ENCODE measurements at places on chromosomes 6 and 20.

GRCh38 chr6:137188855-137189254 is 15.4 kb upstream of the IL22RA2 start:
- peaks cover 18% of the 10 kb centered on the region for H3K4me1 ChIP-seq
- H3K27me3 ChIP-seq, result no peaks in the 10 kb centered on the region
- H3K4me3 ChIP-seq, result no peak overlapping the region
- H3K27ac ChIP-seq, result no peak overlapping the region
- no peaks in the 10 kb centered on the region for H3K36me3 ChIP-seq

DNA sequence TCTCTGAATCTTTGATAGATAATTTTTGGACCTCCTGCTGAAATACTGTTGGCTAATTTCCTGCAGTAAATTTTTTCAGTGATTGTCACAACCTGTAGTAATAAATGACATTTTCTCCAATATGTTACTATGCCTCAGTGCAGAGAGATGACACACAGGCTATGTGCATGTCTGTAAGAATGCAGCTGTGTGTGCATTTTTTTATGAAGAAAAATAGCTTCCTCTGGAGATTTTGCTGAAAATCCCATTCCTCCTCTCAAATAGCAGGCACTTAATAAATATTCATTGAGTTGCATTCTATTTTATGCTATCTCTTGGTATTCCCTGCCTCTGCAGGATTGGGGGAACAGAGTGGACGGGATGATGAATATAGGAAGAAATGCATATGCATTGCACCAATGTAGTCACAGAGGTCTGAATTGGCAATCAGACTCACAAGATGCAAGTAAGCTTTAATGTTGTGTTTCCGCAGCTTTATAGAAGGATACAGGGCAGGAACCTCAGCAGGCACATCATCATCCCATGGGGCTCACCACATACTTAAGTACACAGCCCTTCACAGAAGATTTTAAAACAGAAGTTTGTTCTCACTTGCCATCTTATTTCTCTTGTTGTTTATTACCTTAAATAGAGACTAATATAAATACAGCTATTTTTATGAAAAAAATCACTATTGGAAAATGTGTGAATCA is 474.7 kb downstream of the EPM2A start:
- no peaks in the 10 kb centered on the region for H3K36me3 ChIP-seq
- H3K27me3 ChIP-seq, result no peaks in the 10 kb centered on the region
- DNase-seq, result no peak
- no peak overlapping the region for H3K27ac ChIP-seq
- no peak overlapping the region for H3K4me3 ChIP-seq

GRCh38 chr6:146354451-146354850 is 189.2 kb upstream of the RAB32 start:
- H3K27ac ChIP-seq, result no peak overlapping the region
- H3K4me1 ChIP-seq, result peaks cover 48% of the 10 kb centered on the region
- H3K27me3 ChIP-seq, result no peaks in the 10 kb centered on the region
- H3K4me3 ChIP-seq, result no peak overlapping the region

DNA sequence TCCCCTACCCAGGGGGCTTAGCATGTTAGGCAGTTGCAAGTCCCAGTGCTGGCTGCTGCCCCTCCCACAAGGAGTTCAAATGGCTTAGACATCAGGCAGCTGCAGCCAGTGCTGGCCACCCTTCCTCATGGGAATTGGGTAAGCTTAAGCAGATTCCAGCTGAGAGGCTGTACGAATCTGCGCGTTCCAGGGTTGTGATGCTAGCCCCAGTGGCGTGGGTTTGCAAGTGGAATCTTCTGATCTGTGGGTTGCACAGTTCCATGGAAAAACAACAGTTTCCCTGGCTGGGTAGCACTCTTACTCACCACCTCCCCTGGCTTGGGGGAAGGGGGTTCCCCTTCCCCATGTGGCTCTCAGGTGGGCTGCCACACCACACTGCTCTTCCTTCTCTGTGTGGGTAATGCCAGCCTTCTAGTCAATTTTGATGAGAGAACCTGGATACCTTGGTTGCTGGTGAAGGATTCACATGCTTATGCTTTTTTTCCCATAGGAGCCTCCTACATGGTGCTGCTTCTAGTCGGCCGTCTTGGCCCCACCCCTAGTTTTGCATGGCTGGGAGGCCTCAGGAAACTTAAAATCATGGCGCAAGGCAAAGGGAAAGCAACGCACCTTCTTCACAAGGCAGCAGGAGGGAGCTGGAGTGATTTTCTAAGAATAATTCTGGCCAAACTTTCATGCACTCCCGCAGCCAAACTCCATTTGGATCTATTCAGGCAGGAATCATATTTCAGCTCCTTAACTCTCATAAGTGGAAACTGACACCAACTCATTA is 13.0 kb downstream of the DYNLT2 start:
- H3K27ac ChIP-seq, result no peak overlapping the region
- no peak for DNase-seq
- no peak overlapping the region for H3K4me3 ChIP-seq
- H3K27me3 ChIP-seq, result no peaks in the 10 kb centered on the region
- no peaks in the 10 kb centered on the region for H3K36me3 ChIP-seq

GRCh38 chr6:127794405-127794804 is 106.5 kb downstream of the THEMIS start:
- no peaks in the 10 kb centered on the region for H3K36me3 ChIP-seq
- no peaks in the 10 kb centered on the region for H3K27me3 ChIP-seq
- H3K4me1 ChIP-seq, result no peaks in the 10 kb centered on the region
- H3K4me3 ChIP-seq, result no peak overlapping the region

GRCh38 chr6:43972913-43973300 is 154.3 kb downstream of the MRPL14 start:
- no peaks in the 10 kb centered on the region for H3K27me3 ChIP-seq
- peak overlapping the region; percentile 79 for H3K27ac ChIP-seq
- DNase-seq, result peak; percentile 82

GRCh38 chr6:40762981-40763380 is 175.8 kb upstream of the LRFN2 start:
- no peak overlapping the region for H3K4me3 ChIP-seq
- H3K36me3 ChIP-seq, result no peaks in the 10 kb centered on the region
- DNase-seq, result peak; percentile 70
- no peaks in the 10 kb centered on the region for H3K27me3 ChIP-seq
- H3K27ac ChIP-seq, result no peak overlapping the region
- H3K4me1 ChIP-seq, result no peaks in the 10 kb centered on the region

GRCh38 chr20:31998246-31998645 is 12.0 kb upstream of the CCM2L start:
- H3K27me3 ChIP-seq, result peaks cover 6% of the 10 kb centered on the region
- no peaks in the 10 kb centered on the region for H3K4me1 ChIP-seq
- no peak for DNase-seq
- no peak overlapping the region for H3K4me3 ChIP-seq
- H3K27ac ChIP-seq, result no peak overlapping the region
- H3K36me3 ChIP-seq, result no peaks in the 10 kb centered on the region

- H3K4me3 ChIP-seq, result peak overlapping the region; percentile 72
- peak; percentile 61 for DNase-seq
- H3K27ac ChIP-seq, result peak overlapping the region; percentile 91
- peaks cover 8% of the 10 kb centered on the region for H3K4me1 ChIP-seq
- no peaks in the 10 kb centered on the region for H3K27me3 ChIP-seq
These were observed 771 bp upstream of the PPP1R3G start for GRCh38 chr6:5084360-5084780.

GRCh38 chr20:63847237-63848002 is 13.9 kb upstream of the ABHD16B start:
- H3K27me3 ChIP-seq, result no peaks in the 10 kb centered on the region
- peak; percentile 61 for DNase-seq
- H3K4me1 ChIP-seq, result peaks cover 48% of the 10 kb centered on the region
- H3K36me3 ChIP-seq, result no peaks in the 10 kb centered on the region
- peak overlapping the region; percentile 81 for H3K27ac ChIP-seq
- H3K4me3 ChIP-seq, result no peak overlapping the region

DNA sequence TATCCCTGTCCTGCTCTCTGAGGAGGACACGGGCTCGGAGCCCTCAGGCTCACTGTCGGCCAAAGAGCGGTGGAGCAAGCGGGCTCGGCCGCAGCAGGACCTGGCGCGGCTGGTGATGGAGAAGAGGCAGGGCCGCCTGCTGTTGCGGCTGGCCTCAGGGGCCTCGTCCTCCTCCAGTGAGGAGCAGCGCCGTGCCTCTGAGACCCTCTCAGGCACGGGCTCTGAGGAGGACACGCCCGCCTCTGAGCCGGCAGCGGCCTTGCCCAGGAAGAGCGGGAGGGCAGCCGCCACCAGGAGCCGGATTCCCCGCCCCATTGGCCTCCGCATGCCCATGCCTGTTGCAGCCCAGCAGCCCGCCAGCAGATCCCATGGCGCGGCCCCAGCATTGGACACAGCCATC is 14.2 kb upstream of the SLC22A7 start:
- DNase-seq, result no peak
- no peaks in the 10 kb centered on the region for H3K36me3 ChIP-seq
- no peak overlapping the region for H3K27ac ChIP-seq

DNA sequence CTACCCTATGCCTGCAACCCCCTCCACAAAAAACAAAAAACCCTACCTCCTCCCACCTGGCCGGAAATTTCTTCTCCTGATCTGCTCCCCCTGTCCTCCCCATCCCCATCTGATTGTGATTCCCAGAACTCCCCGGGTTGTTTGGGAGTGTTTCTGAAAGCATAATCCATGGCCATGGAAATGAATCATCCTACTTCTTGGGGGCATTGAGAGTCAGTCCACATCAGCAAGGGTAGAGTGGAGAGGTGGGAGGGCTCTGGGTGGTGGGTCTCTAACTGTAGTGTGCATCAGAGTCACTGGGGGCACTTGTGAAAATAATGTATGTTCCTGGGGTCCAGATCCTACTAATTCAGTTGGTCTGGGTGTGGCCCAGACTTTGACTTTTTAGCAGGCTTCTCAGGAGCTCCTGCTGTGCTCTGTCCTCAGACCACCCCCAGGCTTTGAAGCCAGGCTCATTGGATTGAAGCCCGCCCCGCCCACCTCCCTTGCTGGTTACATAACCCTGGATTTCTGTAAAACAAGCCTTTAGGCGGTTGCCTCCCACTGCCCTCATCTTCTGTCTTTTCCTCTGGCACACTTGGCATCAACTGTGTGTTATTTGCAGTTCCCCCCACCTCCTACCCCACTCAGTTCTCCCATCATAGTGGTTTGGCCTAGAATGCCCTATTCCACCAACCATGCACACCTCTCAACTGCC is 10.5 kb downstream of the PIGT start:
- no peak overlapping the region for H3K4me3 ChIP-seq
- DNase-seq, result no peak
- H3K36me3 ChIP-seq, result peaks cover 14% of the 10 kb centered on the region

DNA sequence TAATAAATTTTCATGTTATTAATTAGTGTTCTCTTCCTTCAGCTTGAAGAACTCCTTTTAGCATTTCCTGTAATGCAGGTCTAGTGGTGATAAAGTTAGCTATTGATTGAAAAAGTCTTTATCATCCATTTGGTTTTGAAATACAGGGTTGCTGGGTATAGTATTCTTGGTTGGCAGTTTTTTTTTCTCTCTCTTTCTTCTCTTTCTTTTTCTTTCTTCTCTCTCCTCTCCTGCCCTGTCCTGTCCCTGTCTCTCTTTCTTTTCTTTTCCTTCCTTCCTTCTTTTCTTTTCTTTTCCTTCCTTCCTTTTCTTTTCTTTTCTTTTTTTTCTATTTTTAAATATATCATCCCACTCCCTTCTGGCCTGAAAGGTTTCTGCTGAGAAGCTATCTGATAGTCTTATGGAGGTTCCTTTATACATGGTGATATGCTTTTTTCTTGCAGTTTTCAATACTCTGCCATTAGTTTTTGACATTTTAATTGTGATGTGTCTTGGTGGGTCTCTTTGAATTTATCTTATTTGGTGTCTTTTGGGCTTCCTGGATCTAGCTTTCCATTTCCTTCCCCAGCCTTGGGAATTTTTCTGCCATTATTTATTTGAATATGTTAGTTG is 55.4 kb downstream of the CDC5L start:
- H3K27ac ChIP-seq, result no peak overlapping the region
- no peaks in the 10 kb centered on the region for H3K27me3 ChIP-seq
- DNase-seq, result no peak
- H3K36me3 ChIP-seq, result no peaks in the 10 kb centered on the region
- no peak overlapping the region for H3K4me3 ChIP-seq

Data from heart left ventricle (tissue), 16 donors.